ENCODE measurements at places on chromosomes 3 and 15. TPM values are rescaled to one million over a fixed set of nuclear protein-coding genes. Genes with fewer than 3 reads are reported as not detected.

GRCh38 chr15:27458345-27459084 is 487.5 kb downstream of the GABRG3 start:
- DNase-seq = no peak

H1-8 gene
- polyA plus RNA-seq = not detected

DNA sequence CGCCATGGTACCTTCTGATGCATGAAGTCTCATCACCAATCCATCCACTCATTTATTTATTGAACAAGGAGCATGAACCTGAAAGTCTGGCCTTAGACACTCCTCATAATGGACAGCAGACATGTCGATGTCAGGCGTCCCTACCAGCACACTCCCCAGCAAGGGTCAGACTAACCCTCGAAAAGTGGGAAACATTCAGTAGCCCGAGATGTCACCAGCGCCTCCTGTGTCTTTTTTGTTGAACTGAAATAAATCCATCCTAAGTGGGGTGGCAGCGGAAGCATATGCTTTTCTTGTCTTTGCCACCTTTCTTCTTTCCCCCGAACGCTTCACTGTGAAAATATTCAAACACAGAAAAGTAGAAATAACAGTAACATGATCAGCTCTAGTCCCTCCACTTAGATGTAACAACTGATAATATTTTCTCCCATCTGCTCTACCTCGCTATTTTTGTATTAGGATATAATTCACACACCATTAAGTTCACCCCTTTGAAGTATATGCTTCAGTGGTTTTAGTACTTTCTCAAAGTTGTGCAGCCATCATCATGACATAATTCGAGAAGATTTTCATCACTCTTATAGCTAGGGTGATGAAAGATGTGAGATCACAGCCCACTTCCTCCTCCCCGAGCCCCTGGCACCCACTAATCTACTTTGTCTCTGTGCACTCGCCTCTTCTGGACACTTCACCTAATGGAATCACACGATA is 121.6 kb downstream of the ADAMTS17 start:
- no peak for DNase-seq

GRCh38 chr3:169804681-169805080 is 8.0 kb upstream of the LRRIQ4 start:
- no peak for DNase-seq

GRCh38 chr15:64720188-64720587 is 55.2 kb downstream of the RBPMS2 start:
- no peak for DNase-seq

- DNase-seq = peak; percentile 82
Measured at GRCh38 chr15:92714477-92715401, 59.2 kb upstream of the FAM174B start.

GRCh38 chr3:56612146-56612545 is 55.2 kb downstream of the CCDC66 start:
- no peak for DNase-seq

DNA sequence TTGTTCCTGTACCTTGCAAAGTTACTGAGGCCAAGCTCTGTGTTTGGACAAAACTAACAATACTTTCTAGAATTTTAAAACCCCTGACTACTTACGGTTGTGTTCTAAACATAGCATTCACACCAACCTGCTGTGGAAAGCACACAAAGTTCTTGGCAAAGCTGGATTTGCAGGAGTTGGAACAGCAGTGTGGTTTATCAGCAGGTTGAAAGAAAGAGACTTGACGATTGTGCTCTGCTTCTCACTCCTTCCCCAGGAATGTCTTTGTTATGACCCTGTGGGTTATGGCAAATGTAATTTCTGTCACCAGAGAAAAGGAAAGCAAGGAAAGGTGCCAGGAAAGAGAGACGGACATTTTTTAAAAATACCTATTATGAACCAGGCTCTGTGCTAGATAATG is 165.5 kb upstream of the TGFBR2 start:
- DNase-seq = no peak

ZIC1 gene
- polyA plus RNA-seq = 0.10 TPM

DNA sequence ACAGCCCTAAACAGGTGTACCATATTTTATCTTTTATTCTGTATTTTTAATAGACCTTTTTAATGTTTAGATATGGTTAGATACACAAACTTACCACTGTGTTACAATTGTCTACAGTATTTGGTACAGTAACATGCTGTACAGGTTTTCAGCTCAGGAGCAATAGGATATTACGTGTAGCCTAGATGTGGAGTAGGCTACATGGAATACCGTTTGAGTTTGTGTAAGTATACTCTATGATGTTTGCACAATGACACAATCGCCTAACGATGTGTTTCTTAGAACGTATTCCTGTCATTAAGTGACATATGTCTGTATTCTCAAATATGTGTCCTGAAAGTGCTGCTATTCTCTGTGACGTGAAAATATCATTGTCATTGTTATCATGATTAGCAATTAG is 62.6 kb downstream of the MFSD1 start:
- DNase-seq = no peak

DNA sequence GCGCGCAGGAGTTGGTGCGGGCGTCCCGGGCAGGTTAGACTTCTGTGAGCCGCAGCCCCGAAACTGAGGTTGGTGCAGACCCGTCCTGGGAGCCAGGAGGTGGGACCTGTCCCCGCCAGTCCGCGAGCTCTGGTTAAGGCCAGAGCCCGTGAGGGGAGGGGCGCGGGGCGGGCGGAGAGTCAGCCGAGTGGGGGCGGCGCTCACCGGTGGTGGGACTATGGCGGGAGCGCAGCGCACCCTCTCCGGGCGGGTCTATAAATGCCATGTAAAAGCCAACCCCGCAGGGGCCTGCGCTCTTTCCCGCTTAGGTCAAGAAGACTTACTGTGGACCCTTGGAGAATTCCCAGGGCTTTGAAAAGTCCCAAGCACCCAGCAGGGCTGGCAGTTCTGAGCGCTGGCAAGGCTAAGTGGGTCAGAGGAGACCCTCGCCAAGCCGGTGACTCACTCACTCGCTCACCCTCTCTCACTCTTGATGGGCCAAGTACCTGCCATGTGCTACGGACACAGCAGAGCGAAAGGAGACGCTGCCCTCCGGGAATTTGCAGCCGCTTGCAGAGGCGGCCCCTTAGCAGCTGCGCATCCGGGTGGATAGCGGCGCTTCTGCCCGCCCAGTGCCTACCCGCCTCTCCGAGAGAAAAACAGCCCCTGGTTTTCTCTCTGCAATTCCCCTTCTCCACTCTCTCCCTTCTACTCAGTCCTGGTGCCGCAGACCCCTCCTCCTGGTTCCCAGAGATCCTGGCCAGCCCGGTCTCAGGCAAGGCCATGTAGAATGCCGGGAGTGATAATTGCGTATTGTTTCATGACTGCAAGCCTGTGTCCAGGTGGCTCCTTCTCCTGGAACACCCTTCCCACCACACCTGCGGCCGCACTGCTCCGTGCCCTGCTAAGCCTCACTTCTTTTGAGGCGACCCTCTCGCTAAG is at the start of gene ALDH1L1:
TSS of gene ALDH1L1 (minus strand) at position 110 of the 921 bp plus-strand sequence. CDS start 19,607 bp downstream, outside the sequence.
- DNase-seq = peak; percentile 33

DNA sequence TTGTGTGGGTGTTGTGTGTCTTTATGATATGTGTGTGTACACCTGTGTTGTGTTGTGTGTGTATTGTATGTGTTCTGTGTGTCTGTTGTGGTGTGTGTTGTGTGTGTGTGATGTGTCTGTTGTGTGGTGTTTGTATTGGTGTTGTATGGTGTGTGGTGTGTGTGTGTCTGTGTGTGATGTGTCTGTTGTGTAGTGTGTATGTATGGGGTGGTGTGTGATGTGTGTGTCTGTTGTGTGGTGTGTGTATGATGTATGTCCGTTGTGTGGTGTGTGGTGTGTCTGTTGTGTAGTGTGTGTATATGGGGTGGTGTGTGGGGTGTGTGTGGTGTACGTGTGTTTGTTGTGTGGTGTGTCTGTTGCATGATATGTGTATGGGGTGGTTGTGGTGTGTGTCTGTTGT is 46.6 kb downstream of the ZDHHC19 start:
- DNase-seq = no peak

GRCh38 chr3:168645180-168645579 is 549.5 kb upstream of the GOLIM4 start:
- DNase-seq = no peak

DNA sequence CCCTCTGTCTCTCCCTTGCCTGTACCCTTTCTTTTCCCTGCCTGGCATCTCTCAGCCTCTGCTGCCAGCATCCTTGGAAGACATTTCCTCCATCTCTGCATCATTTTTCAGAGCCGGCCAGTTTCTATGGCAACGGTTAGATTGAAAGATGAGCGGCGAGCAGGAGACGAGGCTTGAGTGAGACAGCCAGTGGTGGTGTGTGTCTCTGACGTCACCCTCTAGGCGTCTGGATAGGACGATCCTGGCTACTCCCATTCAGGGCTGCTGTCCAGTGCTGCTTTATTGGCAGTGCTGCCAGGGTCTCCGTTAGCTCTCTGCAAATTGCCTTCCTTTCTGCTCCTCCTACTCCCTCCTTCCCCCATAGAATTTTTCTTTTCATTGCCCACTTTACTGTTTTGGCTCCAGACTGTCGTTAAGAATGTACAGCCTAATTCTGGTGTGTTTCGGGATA is 57.9 kb downstream of the TRAK1 start:
- peak; percentile 79 for DNase-seq

GPR176 gene
- polyA plus RNA-seq = 13.4 TPM

- DNase-seq = no peak
Measured at GRCh38 chr15:29623116-29623639, 199.1 kb downstream of the TJP1 start.
